ENCODE measurements at places on chromosomes 7 and 10.

DNA sequence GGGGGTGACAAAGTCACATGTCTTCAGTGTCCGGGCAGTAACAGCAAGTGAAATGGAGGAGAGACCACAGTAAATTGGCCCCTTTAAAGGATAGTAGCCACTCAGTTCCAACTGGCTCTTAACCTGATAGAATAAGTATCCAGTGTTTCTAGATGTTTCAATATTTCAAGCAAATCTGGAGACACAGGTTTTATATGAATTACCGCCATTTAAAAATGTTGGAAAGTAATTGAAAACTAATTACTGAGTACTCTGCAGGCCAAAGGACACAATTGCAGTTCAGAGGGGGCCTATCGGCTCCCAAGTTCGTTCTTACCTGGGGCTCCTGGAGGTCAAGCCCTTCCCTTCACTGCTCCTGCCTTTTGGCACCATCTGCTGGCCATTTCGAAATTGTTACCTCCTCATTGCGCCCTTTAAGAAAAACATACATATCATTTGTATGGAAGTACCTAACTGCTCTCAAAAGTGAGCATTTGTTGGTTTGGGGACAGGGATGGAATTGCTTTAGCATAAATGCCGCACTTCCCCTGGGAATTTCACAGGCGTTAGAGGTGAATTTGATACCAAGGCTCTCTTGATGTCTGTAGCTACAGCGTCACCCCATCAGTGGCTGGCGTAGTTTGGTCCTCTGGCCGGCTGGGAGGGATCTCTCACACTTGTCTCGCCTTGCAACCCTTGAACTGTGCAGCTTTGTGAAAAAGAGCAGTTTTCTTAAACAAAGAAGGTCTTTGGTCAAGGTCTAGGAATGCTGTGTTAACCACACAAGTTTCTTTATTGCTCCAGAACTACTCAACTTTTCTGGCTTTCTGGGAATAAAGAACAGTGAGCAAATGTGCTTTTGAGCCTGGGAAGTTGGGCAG, 220.0 kb downstream of the ARHGAP21 start:
- no peak for DNase-seq

DNA sequence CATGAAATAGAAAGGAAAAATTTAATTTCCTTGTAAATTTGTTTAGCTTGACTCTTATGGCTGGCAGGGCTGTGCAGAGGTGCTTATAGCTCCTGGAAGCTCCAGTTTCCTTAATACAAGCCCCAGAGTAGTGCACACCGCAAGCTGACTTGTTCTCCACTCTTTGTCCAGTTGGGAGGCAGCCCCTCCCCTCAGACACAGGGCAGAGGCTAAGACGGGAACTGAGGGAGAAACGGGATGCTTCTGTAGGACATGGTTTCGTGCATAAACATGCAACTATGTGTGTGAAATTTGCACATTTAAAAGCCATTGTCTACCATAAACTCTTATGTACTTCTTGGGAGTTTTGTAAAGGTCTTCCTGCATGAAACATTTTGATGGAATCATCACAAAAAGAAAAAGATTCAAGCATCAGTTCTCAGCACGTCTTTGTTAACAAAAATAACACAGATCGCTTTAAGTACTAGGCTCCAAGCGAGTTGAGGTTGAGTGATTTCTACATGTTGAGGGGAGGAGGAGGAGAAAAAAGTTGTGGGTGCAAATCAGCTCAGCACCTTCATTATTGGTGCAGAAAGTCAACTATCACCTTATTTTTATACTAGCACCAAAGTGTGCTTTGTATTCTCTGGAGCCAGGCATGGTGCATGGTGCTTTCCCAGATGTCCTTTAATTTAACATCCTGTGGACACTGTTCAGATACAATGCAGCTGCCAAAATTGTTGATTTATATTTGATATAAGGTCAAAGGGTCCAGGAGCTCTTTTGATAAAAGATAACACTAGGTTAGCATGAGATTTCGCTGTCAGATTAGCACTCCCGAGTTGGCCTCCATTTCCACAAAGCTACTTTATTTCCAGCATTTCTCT, 124.5 kb downstream of the CHN2 start:
- DNase-seq: no peak

- no peak for DNase-seq
Observed at GRCh38 chr7:110050785-110051184, 1040.1 kb upstream of the LRRN3 start.

GRCh38 chr10:102565793-102566192, 62.0 kb downstream of the SUFU start:
- no peak for DNase-seq
